Stimulated activated CD4-positive, alpha-beta T cell treated with anti-CD3 and anti-CD28 coated beads, Interleukin-1b, Interleukin-23, amount 100 ng/mL, for 24 hours (primary cell): ENCODE measurements at places on chromosomes 16 and 17.

DNA sequence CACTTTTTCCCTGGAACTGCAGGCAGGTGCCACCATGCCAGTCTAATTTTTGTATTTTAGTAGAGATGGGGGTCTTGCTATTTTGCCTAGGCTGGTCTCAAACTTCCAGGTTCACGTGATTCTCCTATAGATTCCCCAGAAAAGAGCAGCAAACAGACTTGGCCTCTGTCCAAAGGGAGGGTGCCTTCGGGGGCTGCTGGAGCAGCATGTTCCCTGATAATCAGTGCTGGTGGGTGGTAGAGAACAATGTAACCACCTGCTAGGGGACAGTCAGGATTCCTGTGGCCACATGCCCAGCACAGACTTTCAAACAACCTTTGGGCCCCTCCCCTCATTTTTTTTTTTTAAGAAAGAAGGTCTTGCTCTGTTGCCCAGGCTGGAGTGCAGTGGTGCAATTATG lies 14.2 kb upstream of the CCNF start:
- no peak for DNase-seq

GRCh38 chr16:1414532-1415260 lies at the start of gene UNKL:
UNKL (minus strand) TSS chr16:1414704; CDS start chr16:1414691, 13 bp downstream.
- DNase-seq = peak; percentile 45

- no peak for DNase-seq
These were observed 1132.9 kb upstream of the CDH8 start for GRCh38 chr16:63169100-63169499.

DNA sequence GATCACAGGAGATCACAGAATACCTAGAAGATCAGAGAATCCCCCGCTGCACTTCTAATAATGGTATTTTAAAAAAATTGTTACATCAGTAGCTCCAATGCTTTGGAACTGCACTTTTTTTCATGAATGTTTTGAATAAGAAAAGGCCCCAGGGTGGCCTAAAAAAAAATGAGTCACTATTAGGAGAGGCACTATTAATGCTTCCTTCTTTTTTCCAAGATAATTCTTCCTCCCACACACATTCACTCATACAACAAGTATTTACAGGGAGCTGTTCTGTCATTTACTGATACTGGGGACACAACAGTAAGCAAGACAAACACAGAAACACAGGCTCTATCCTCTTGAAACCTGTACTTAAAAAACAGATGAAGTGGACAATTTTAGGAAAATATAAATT lies 675 bp upstream of the PDZD9 start:
- DNase-seq = no peak

- DNase-seq = no peak
These were observed 20.8 kb downstream of the DCUN1D3 start for GRCh38 chr16:20879175-20880040.

- DNase-seq = no peak
These were observed 47.2 kb downstream of the MARCHF10 start for GRCh38 chr17:62760945-62761267.
